ENCODE measurements at places on chromosomes 1 and 21. TPM values are rescaled to one million over a fixed set of nuclear protein-coding genes. Genes with fewer than 3 reads are reported as not detected.

TMEM269 gene
- total RNA-seq, result 0.13 TPM

CERS2 gene
- total RNA-seq, result 348 TPM

TMEM63A gene
- 31.4 TPM for total RNA-seq

DNA sequence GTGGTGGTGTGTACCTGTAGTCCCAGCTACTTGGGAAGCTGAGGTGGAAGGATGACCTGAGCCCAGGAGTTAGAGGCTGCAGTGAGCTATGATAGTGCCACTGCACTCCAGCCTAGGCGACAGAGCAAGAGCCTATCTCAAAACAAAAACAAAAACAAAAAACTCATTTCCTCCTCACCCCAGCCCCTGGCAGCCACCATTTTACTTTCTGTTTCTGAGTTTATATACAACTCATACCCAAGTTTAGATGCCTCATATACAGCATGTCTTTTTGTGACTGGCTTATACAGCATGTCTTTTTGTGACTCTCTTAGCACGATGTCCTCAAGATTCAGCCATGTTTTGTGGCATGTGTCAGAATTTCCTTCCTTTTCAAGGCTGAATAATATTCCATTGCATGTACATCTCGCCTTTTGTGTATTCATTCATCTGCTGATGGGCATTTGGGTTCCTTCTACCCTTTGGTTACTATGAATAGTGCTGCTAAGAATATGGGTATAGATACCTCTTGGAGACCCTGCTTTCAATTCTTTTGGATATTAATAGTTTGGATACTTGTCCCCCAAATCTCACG lies 14.7 kb downstream of the COA7 start:
- no peak for DNase-seq
- no peaks in the 10 kb centered on the region for H3K4me1 ChIP-seq
- no peaks in the 10 kb centered on the region for H3K27me3 ChIP-seq
- H3K36me3 ChIP-seq, result peaks cover 6% of the 10 kb centered on the region

DNA sequence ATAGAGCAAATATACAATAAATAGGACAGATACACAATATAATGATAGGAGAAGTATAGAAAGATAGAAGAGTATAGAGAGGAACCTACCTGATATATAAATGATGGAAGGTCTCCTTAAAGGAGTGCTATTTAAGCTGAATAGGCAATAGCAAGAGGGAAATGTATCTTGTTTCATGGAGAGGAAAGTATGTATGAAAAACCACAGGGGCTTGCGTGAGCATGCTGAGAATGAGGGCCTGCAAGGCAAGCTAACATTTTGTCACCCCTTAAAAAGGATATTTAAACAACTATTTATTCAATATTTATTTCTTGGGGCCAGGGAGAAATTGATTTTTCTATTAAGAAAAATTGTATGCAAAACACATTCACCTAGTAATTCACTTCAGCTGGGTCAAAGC lies 150.9 kb upstream of the ZRANB2 start:
- H3K36me3 ChIP-seq, result no peaks in the 10 kb centered on the region
- no peaks in the 10 kb centered on the region for H3K27me3 ChIP-seq
- no peak overlapping the region for H3K27ac ChIP-seq
- no peak overlapping the region for H3K4me3 ChIP-seq
- no peak for DNase-seq

DNA sequence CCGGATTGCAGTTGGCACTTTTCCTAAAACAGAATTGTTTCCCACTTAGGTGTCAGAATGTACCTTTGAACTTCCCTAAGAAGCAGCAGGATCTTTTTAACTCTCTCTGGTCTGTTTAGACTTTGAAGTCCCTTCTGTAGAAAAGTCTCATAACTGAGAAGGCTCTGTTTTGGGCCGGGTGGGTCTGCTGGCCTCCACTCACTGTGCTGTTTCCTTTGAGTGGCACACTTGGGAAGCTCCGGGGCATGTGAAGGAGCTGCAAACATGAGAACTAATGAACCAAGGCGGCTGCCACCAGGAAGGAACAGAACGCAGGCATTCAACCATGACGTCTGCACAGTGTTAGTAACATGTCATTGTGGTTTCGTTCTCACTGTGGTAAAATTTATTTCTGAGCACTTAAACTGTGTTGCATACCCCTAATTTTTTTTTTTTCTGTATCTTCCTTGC lies 19.5 kb upstream of the NCMAP start:
- no peak overlapping the region for H3K4me3 ChIP-seq
- DNase-seq, result no peak
- H3K4me1 ChIP-seq, result peaks cover 39% of the 10 kb centered on the region
- 0 out of 2 replicates have a peak, but pooled peaks cover 2% of the 10 kb centered on the region for H3K36me3 ChIP-seq

Data from Panc1 (cell line).